ENCODE measurements at places on chromosomes 4 and X. TPM values are rescaled to one million over a fixed set of nuclear protein-coding genes. Genes with fewer than 3 reads are reported as not detected.

The TBC1D8B gene
- total RNA-seq: 1.1 TPM

DNA sequence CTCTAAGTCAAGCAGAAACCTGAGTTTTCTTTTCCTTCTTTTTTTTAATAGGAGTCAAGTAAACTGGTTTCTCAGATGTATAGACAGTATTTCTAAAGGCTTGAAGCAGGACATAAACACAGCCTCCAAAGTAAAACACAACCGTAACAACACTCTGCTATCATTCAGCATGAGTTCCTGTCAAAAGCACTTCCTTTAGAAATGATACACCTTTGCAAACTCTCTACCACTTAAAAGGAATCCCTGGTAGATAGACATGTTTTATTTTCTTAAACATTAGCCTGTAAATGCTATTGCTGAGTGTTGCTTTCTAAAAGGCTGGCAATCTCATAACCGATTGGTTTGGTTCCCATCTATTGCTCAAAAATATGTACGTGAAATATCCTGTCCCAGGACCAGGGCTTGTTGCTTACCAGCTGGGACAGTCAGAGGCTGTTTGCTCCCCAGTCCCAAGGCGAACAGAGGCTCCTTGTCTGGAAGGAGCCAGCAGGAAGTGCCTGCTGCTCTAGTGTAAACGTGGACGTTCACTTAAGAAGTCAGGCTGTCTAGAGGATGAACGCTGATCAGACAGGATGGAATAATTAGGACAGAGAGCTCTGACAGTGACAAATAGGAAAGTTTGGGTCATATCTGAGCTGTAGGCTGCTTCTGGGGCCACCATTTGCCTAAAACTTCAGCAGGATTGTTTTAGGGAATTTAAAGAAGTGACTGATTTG is 173.9 kb upstream of the KLF3 start:
- no peak for DNase-seq

GRCh38 chr4:1015179-1015578 is 3.8 kb downstream of the FGFRL1 start:
- no peak for DNase-seq

DNA sequence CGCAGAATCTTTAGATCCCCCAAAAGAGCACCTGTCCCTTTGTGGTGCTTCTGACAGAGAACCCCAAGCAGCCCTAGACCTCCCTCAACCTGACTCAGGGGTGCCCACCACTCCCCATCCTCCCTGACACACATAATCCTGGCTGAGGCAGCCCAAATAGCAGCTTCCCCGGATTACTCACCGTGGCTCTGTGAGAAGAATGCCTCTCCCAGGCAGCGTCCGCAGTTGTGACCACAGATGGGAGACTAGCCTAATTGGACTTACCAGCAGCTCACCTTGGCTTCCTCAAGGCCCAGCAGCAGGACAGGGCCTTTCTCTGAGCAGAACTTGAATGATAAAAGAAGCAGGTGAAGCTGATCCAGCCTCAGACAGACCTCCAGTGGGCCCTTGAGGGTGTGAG is 10.3 kb upstream of the ODAPH start:
- no peak for DNase-seq

All from CD8-positive, alpha-beta memory T cell (primary cell).